Foreskin melanocyte (primary cell): ENCODE measurements at places on chromosomes 5 and 9.
A peak's percentile ranks its signal among the peaks of the same experiment; 100 is the strongest.

DNA sequence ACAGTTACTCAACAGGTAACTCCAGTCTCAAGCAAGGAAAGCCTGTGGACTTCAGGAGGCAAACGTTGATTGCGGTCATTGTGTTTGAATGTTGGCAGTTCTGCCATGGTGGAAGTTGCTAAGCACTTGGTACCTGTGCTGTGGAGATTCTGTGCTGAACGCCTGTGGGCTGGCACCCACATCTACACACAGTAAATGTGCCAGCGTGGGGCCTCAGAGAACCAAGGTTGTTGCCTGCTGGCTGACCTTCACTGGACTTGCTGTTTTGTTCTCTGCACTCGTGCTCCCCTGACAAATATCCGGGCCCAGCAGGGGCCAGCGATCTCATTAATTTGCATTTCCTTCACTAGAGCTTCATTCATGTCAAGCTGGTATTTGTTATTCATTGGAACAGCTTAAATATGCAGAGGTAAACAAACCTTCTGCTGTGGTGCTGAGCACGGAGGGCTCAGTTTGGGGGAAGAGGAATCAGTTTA, 141.8 kb downstream of the PRKACG start:
- DNase-seq: no peak

DNA sequence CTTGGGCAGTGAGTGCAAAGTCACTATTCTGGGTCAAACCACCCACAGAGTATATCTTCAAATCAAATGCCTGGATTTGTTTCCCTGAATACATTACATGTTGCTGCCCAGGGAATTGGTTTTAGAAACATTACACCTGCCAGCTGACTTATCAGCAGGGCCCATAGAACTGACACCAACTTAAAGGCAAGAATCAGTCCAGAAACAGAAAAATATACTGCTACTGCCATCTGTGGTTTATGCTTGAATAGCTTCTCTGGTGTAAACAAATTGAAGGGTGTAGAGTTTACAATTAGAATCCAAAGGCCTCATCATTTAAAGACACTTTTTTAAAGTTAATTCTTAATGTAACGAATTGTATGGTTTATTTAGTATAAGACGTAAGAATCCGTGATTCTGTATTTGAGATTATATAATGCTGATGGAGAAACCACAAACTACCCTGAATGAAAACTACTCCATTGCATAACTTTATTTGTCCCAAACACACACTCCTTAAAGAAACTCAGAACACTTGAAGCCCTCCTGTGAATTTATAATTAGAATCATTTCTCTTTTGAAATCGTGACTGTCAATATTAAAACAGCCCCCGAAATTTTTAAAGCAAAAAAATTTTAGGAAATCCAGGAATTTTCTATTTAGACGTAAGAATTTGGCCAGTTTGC, 6.2 kb downstream of the NR6A1 start:
- no peak for DNase-seq

- DNase-seq: peak; percentile 22
These were observed 18.6 kb upstream of the NKD2 start for GRCh38 chr5:989961-990530.

- DNase-seq: no peak
These were observed 5.5 kb downstream of the SNAPC4 start for GRCh38 chr9:136394312-136395019.

DNA sequence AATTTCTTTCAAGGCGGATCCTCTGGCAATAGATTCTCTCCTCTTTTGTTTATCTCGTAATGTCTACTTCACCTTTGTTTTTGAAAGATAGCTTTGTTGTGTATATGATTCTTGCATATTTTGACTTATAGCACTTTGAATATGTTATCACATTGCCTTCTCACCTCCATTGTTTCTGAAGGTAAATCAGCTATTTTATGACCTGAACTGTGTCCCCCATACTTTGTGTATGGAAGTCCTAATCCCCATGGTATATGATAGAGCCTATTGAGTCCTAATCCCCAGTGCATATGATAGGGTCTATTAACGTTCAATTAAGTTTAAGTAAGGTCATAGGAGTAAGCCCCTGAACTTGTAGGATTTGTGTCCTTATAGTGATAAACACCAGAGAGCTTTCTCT, 910.2 kb upstream of the NUDT12 start:
- no peak for DNase-seq

DNA sequence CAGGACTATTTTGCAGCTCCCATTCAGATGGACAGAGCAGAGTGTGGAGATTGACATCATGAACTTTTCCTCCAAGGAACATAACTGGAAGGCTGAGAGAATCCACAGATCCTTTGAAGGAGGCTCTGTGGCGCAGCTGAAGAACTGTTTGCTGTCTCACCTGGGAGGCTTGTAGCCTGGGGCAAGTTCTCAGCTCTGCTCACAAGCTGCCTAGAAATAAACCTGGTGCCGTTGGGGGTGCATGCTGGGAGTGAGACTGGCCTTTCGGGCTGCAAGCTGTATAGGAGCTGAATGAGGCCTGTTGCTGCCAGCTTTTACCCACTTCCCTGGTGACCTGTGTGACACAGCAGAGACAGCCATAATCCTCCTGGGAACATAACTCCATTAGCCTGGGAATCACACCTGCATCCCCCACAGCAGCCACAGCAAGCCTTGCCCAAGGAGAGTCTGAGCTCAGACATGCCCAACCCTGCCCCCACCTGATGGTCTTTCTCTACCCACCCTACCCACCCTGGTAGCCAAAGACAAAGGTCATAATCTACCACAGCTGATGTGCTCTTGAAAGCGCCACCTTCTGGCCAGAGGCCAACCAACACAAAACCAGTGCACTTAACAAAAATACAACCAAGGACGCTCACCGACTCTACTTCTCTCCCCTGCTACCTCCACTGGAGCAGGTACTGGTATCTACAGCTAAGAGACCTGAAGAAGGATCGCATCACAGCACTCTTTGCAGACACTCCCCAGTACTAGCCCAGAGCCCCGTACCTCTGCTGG, 205.1 kb upstream of the MRPS30 start:
- no peak for DNase-seq

GRCh38 chr5:122333564-122333963, 21.5 kb downstream of the SNCAIP start:
- DNase-seq: no peak

DNA sequence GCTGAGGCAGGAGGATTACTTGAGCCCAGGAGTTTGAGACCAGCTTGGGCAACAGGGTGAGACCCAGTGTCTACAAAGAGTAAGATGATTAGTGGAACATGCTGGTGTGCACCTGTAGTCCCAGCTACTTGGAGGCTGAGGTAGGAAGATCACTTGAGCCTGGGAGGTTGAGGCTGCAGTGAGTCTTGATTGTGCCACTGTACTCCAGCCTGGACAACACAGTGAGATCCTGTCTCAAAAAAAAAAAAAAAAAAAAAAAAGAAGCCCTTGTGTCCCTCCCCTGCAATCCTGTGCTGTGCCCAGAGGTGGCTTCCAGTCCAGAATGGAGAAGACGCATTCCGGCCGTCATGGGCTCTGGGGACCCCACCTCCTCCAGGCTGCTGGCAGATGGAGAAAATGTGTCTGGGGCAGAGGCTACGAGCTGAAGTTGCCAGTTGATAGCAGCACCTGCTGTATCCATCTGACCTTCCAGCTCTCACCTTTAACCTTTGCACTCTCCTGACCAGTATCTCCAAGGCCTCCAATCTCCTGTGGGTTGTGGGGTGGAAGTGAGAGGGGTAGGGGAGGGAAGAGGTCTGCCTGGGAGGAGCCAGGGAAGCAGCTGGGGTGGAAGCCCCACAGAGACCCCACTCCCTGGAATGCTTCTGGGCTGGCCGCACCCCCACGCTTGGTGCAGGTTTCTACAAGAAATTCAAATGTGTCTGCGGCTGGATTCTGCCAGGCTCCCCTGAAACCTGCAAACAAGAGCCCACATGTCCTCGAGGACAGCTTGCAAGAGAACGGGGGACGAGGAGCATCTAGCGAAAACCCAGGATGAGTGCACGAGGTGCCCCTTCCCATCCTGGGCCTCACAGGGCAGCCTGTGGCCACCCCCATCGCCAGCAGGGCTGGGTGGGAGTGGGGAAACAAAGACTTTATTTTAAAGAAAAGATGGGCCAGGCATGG, 148.3 kb upstream of the IER5L start:
- DNase-seq: no peak

- no peak for DNase-seq
These were observed 2.7 kb downstream of the CXCL14 start for GRCh38 chr5:135576075-135576599.

DNA sequence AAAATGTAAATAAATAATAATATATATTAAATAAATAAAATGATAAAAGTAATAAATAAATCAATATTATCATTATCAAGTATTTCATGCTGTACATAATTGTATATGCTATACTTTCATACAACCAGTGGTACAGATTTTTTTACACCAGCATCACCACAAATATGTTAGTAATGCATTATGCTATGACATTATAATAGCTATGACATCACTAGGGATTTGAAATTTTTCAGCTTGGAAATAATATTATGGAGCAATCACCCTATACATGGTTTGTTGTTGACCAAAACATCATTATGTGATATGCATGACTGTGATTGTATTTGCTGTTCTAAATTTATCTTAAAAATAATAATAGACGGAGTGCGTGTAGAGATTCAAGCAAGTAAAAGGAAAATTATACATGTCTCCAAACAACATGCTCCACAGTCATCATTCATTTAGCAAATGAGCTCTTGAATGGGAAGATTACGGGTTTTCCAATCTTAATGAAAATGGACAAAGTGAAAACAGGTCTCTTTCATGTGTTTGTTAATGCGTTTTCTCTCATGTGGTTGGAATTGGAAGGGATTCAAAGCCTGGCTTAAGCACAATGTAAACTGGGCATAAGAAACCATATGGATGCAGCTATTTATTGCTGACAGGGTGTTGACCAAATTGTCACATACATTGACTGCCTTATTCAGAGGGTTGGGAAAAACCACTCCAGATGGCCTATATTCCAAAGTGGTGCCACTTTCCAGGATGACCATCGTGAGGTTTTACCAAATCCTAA, 643.0 kb upstream of the RGMB start:
- no peak for DNase-seq
